ENCODE measurements at places on chromosomes 13 and 19. TPM values are rescaled to one million over a fixed set of nuclear protein-coding genes. Genes with fewer than 3 reads are reported as not detected.

- H3K4me3 ChIP-seq: no peak overlapping the region
- no peaks in the 10 kb centered on the region for H3K36me3 ChIP-seq
- peaks cover 5% of the 10 kb centered on the region for H3K4me1 ChIP-seq
- no peak overlapping the region for H3K27ac ChIP-seq
Observed at GRCh38 chr13:51848674-51849073, 3.7 kb upstream of the TMEM272 start.

Gene FGF21
- not detected for total RNA-seq

DNA sequence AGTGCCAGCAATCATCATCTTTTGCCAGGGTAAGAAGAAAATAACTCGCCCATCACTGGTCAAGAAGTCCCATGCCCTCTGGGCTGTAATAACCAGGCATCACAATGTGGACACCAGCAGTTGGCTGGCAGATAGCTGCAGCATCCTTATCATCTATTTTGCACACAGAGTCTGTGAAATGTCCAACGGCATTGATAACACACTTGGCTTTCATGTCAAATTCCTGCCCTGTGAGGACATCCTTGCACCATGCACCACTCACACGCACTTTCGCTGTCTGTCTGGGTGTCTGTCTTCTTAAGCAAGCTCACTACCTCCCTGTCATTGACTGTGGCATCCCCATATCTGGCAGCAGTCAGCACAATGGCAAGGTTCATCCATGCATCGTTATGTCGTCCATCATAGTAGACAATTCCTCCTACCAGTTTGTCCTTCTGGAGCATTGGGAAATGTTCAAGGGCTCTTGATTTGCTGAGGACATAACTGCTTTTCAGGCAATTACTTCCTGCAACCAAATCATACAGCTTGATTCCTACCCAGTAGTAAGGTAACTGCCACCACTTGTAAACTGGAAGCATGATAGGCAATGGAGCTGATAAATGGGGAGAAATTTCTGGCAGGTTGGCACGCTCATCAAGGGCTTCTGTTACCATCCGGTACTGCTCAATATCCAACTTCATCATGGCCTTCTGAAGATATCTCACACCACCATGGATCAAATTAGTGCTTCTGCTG, 6.8 kb upstream of the ZSCAN5A start:
- peaks cover 15% of the 10 kb centered on the region for H3K4me1 ChIP-seq
- DNase-seq: no peak
- H3K27ac ChIP-seq: peak overlapping the region; percentile 54

DNA sequence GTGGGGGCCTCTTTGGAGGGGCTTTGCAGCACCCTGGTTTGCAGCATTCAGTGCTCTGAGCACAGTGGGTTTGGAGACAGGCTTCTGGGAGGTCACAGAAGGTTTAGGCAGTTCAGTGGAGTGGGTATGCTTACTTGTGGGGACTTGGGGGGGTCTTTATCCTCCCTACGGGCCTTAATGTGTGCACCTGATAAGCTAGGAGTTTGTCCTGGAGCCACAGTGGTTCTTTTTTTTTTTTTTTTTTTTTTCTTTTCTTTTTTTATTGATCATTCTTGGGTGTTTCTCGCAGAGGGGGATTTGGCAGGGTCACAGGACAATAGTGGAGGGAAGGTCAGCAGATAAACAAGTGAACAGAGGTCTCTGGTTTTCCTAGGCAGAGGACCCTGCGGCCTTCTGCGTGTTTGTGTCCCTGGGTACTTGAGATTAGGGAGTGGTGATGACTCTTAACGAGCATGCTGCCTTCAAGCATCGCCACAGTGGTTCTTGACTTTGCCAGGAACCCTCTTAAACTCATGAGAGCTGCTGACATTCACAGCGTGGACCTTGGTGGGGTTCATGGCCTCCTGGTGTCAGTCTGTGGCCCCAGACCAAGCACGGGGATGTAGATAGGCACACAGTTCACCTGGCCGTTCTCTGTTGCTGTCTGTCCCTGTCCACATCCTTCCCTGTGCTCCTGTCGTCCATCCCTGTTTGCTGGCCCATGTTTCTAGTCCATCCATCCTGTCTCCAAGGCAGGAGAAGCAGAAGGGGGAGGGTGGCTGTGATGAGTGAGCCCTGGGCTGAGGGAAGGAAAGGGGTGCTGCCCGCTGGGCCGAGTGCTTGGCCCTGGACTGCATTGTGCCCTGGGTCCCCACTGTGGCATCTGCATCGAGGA, 2.7 kb downstream of the EGLN2 start:
- H3K27ac ChIP-seq: peak overlapping the region; percentile 92
- H3K27me3 ChIP-seq: no peaks in the 10 kb centered on the region
- peaks cover 76% of the 10 kb centered on the region for H3K4me1 ChIP-seq
- DNase-seq: no peak
- peaks cover 61% of the 10 kb centered on the region for H3K36me3 ChIP-seq

DNA sequence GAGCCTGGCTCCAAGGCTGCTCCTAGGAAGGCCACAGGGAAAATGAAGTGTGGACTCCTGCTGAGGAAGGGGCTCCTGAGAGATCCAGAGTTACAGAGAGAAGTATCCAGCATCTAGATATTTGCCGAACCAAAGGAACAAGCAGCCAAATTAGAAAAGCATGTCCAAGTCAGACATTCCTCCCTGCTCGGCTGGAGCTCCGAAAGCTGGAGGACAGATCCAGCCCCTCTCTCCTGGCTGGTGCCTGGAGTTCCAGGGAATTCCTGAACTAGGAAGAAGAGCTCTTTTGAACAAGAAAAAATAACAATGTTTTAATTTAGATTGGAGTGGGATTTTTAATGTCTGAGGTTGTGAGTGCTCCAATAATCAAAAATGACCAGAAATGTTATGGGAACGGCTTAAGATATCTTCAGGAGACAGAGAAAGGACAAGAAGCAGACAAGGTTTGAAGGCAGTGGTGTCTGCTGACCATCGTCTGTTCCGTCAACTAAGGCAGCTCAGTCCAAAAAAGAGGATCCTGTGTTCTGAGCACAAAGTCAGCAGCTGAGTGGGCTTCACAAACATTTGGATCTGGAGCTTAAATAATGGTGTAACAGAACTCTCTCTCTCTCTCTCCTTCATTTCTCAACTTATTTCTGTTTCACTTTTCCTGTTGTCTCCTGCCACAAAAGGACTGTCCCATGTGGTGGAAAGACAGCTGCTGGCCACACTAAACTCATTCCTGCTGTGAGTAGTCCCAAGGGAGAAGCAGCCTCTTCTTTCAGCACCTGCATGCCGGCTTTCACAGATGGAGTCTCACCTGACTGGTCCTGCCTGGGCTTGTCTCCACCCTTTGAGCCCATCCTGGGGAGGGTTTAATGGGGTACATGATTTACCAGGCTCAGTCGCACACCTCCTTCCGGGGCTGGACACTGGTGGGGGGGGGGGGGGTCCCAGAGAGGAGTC, 31.5 kb upstream of the IRS2 start:
- peaks cover 4% of the 10 kb centered on the region for H3K27me3 ChIP-seq
- DNase-seq: no peak
- no peak overlapping the region for H3K27ac ChIP-seq
- H3K4me1 ChIP-seq: no peaks in the 10 kb centered on the region

DNA sequence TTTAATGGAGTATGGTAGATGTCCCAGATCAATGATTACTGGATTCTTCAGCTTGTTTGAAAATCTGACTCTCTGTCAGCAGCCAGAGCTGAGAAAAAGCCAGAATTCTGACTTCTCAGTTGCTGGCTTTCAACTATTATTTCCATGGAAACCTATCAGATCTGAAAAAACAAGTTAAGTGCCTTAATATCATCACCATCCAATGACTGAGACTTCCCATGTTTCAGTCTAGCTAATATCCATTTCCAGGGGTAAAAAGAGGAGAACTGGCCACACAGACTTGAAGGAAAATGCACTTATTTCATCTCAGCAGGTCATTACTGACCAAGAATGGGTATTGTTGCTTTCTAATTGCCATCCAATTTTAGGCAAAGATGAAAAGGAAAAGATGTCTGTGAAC, 75.2 kb downstream of the TNFSF11 start:
- DNase-seq: no peak
- H3K4me3 ChIP-seq: no peak overlapping the region
- no peak overlapping the region for H3K27ac ChIP-seq
- no peaks in the 10 kb centered on the region for H3K4me1 ChIP-seq
- no peaks in the 10 kb centered on the region for H3K36me3 ChIP-seq

Gene MADCAM1
- 0.92 TPM for total RNA-seq

DNA sequence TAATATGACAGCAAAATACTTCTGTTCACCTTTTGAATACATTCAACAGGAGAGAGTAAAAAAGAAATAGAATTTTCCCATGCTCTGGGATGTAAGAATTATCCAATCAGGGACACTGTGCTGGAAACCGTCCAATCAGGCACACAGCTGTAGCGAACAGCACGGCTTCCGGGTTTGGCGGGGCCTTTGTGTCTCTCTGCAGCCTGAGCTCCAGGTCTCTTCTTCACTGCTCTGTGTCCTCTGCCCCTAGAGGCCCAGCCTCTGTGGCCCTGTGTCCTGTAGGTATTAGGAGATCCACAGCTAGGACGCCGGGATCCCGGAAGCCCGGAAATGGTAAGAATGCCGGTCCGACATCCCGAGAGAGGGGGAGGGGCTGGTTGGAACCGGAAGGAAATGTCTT, 92.7 kb downstream of the ZNF737 start:
- H3K4me1 ChIP-seq: no peaks in the 10 kb centered on the region
- no peak overlapping the region for H3K4me3 ChIP-seq
- no peaks in the 10 kb centered on the region for H3K27me3 ChIP-seq
- H3K27ac ChIP-seq: no peak overlapping the region

- H3K36me3 ChIP-seq: peaks cover 9% of the 10 kb centered on the region
- H3K27me3 ChIP-seq: no peaks in the 10 kb centered on the region
- H3K4me3 ChIP-seq: no peak overlapping the region
- no peak overlapping the region for H3K27ac ChIP-seq
- no peak for DNase-seq
Observed at GRCh38 chr13:51935326-51936171, 73.8 kb downstream of the CCDC70 start.

Gene ZNF471
- 7.6 TPM for total RNA-seq

GRCh38 chr19:49780861-49781260, 14.1 kb downstream of the AP2A1 start:
- peaks cover 13% of the 10 kb centered on the region for H3K4me1 ChIP-seq
- no peak overlapping the region for H3K4me3 ChIP-seq
- peaks cover 37% of the 10 kb centered on the region for H3K36me3 ChIP-seq
- DNase-seq: no peak
- no peaks in the 10 kb centered on the region for H3K27me3 ChIP-seq

Gene ZNF728
- total RNA-seq: 0.74 TPM

GRCh38 chr13:104936304-104936703, 1599.2 kb downstream of the EFNB2 start:
- H3K27me3 ChIP-seq: no peaks in the 10 kb centered on the region
- H3K27ac ChIP-seq: no peak overlapping the region
- no peak overlapping the region for H3K4me3 ChIP-seq
- DNase-seq: no peak
- H3K4me1 ChIP-seq: no peaks in the 10 kb centered on the region

- H3K27ac ChIP-seq: no peak overlapping the region
- no peak overlapping the region for H3K4me3 ChIP-seq
- peaks cover 25% of the 10 kb centered on the region for H3K4me1 ChIP-seq
- no peak for DNase-seq
- H3K36me3 ChIP-seq: no peaks in the 10 kb centered on the region
Observed at GRCh38 chr13:76874479-76874878, 11.7 kb downstream of the KCTD12 start.

DNA sequence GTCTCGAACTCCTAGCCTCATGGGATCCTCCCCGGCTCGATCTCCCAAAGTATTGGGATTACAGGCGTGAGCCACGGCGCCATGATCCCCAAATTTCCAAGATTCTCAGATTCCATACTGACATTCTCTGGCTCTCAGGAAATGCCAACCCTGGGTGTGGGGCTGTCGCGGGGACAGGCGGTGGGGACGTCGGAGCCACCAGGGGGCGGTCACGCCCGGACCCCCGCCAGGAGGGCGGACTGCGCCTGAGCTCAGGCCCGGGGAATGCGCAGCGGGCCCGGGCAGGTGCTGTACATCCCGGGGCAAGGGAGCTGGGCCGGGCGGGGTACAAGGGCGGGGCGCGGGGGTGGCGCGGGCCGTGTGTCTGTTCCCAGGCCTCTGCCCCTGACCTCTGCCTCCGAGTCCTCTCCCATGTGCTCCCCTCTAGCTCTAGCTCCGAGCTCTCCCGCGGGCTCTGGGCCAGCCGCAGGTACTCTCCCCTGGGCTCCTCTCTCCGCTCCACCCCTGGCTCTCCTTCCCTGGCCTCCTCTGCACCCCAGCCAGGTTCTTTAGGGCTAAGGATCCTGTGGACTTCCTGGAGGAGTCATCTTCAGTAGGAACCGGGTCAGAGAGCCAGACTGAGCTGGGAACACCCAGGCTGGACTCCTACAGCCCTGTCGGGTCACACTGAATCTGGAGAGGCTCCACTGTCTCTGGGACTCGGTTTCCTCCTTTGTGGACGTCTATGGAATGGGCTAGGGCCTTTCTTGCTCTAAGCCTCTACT, 2.4 kb downstream of the PPP1R13L start:
- H3K27ac ChIP-seq: peak overlapping the region; percentile 93
- H3K27me3 ChIP-seq: peaks cover 4% of the 10 kb centered on the region

DNA sequence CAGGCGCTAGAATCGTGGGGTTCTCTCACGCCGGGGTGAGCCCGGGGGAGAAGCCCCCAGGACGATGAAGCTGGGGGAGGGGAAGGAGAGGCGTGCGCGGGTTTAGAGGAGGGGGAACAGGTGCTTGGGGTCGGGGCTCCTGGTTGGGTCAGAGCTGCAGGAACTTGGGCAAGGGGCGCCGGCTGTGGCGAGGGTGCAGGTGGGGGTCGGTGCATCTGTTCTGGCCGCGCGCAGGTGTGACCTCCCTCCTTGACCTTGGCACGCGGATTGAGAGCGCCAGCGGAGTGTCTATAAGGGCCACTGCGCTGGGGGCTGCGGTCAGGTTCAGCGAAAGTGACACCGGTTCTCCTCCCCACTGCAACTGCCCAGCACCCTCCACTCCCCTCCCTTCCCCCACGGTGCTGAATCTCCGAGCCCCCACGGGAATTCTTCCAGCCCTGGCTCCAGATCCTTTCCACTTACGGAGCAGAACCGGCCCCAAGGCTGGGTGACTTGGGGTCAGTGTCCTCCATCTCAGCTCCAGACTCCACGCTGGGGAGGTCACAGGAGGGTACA, 618 bp downstream of the TMEM38A start:
- peak; percentile 61 for DNase-seq
- H3K4me3 ChIP-seq: peak overlapping the region; percentile 86
- peaks cover 24% of the 10 kb centered on the region for H3K36me3 ChIP-seq
- peak overlapping the region; percentile 91 for H3K27ac ChIP-seq
- peaks cover 30% of the 10 kb centered on the region for H3K4me1 ChIP-seq

Gene ELSPBP1
- not detected for total RNA-seq

Data from lower lobe of right lung (tissue), 2 donors.